ENCODE measurements at places on chromosomes 5 and 9.
A peak's percentile ranks its signal among the peaks of the same experiment; 100 is the strongest.

DNA sequence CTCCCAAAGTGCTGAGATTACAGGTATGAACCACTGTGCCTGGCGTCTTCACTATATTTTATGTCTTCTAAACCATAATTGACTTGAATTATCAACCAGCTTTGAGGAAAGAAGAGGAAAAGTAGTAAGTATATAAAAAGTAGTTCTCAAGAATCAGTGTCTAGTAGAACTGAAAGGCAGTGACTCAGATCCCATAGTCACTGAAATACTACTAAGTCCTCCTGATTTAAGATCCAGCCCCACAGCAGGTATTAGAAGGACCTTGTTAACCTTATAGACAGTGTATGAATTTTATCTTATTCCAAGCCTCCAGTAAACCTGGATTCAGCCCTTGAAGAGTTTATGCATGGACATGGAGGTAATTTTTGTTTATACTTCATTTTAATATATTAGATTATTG, 31.5 kb downstream of the LNPEP start:
- DNase-seq = no peak

DNA sequence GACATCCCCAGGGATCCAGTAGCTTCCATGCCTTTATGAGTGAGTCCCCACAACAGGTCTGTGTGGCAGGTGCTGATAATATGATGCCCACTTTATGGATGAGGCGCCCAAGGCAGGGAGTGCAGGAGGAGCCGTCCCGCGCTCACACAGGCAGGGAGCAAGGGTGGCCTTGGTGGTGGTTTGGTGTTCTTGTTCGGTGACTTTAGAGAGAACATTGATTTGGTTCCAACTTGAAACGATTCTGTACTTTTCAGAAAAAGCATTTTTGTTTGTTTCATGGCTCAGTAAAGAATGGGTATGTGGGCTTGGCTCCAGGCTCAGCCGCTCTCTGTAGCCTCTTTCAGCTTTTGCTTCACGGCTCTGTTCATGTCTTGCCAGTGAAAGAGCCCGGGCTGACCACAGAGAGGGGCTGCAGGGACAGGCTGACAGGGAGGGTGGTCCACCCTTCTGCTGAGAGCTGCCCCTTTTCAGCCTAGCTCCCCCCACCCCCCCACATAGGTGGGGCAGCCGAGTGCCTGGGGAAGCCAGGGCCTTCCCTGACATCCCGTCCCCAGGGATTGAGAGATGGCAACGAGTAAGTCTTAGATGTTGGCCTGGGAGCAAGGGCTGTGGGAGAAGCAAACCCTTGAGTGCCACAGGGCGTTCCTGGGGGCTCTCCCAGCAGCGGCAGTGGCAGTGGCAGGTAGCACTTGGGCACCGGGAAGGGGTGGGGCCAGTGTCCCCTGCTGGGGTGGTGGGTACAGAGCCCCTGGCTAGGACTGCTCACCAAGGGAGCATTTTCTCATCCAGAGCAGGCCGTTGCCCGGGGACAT, 28.0 kb downstream of the NCS1 start:
- DNase-seq = no peak

GRCh38 chr9:83987402-83987791, 6.8 kb downstream of the RMI1 start:
- no peak for DNase-seq

DNA sequence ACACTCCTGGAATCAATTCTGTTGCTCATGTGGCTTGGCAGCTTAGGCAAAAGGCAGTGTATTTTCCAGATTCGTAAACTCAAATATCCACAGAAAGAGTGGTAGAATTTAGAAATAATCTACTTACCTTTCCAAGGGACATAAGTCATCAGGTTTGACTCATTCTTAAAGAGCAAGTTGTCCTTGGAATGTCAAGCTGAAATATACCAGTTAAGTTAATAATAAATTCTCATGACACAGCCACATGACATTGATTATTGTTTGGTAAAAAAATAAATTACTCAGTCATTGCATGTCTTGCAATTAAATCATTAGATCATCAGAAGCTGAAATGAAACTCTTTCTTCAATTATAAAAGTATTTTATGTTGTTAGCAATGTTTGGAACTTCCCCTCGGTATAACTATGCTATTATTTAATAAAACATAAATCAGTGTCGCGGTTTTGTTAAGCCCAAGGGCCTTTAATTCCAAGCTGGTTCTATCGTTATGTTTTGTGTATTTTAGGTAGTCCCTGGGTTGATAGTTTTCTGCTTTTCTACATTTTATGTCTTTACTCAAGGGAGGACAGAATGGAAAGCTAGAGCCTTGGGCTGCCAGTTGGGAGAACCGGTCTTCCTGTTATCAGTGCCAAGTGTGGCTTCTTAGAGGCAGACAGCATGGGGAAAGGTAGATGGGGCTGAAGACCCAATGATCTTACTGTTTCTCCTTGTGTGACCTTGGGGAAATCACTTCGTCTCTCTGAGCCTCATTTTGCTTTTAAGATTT, 79.3 kb upstream of the PRLR start:
- DNase-seq = no peak

- DNase-seq = no peak
Observed at GRCh38 chr5:76351176-76351575, 51.9 kb upstream of the IQGAP2 start.

DNA sequence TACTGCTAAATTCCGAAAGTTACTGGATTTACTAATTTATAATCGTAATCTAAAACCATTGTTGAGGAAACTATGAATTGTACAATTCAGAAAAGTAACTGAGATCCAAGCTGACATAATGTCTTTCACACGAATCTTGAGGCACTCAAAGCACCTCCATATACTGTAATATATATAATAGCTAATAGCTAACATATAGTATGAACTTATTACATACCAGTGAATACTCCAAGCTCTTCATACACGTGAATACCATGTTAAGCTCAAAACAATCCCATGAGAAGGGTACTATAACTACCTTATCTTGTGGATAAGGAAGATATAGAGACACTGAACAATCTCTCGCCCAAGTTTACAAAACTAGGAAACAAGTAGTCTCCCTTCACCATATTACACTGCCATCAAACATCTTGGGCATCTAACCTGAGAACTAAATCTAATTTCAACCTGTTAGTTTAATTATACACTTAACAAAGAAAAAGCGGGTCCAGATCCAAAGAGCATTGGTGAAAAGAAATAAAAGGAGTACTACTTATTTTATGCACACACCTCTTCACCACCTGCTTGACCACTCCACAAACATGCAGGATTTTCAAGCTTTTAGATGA, 1.0 kb downstream of the NUDCD2 start:
- no peak for DNase-seq

- no peak for DNase-seq
Observed at GRCh38 chr5:135100431-135100830, 66.4 kb upstream of the PITX1 start.

- DNase-seq = no peak
Observed at GRCh38 chr5:169192536-169192935, 108.4 kb downstream of the SLIT3 start.

DNA sequence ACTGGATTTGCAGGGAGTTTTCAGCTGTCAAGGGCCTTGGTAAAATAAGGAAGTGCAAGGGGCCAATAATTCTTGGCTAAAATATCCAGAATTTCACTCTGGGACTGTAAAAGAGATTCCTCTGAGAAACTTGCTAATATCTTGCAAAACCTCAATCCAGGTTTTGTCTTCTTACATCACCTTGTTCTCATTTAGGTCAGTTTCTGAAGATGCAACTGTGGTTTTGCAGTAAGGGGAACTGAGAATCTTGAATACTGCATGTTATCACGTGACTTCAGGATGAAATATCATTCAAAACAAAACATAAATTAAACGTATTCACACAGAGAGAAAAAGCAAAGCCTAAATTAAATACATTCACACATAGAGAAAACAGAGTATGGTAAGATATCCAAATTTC, 35.0 kb upstream of the RIC1 start:
- DNase-seq = no peak

DNA sequence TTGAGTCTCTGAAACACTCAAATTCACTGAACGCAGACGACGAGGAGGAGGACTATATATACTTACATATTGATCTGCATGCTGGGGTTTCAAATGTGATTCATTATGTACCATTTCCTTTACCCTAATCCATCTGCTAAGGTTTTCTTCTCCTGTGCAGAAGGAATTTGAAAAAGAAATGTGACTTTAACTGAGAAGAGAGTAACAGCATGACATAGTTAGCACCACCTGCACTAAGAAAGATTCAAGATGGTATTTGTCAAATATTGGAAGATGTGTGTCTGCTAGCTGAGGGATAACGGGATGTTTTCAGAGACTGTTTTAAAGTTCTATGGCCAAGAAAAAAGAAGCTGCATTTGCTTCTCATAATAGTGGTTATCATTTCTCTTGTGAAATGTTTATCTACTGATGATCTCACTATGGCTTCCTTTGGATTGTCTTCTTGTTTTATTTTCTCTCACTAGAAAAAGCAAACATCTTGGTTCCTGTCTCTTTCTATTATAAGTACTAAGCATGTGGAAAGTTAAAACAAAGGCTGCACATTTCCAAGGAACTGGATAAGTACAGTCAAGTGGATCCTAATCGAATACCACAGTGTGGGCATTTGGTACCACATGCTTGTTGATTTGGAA, 89.8 kb upstream of the TLE4 start:
- no peak for DNase-seq

DNA sequence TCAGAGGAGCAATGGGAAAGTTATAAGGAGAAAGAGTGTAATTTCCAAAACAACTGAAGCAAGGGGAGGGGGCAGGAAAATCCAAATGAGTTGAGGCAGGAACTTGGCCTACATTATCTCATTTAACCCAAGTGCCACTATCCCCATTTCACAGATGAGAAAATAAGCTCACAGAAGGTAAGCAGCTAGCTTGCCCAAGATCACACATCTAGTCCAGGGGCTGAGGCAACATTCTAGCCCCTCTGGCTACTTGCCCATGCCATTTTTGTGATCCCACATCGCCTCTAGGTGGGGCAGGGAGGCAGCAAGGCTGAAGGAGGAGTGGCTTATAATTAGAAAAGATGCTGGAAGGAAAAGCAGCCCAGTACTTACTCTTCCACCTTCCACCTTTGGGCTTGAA, 2.6 kb upstream of the PSIP1 start:
- no peak for DNase-seq

DNA sequence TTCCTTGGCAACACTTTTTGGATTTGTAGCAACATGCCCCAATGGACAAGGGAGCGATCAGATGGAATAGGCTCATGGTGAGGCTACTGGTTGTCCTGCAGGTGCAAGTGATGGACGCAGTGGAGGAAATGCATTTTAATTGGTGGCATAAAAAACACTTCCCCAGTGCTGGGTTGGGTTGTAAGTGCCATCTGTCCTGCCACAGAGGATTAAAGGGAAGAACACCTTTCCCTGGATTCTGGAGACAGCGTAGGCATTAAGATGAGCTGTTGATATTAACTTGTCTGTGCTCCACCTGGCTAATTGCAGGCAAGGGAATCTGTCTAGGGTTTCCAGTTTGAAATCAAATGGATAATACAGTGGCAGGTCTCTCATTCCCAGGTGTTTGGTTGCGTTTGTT, 173.4 kb downstream of the ZNF462 start:
- DNase-seq = no peak

- no peak for DNase-seq
Observed at GRCh38 chr5:136007271-136007670, 21.5 kb upstream of the TGFBI start.

DNA sequence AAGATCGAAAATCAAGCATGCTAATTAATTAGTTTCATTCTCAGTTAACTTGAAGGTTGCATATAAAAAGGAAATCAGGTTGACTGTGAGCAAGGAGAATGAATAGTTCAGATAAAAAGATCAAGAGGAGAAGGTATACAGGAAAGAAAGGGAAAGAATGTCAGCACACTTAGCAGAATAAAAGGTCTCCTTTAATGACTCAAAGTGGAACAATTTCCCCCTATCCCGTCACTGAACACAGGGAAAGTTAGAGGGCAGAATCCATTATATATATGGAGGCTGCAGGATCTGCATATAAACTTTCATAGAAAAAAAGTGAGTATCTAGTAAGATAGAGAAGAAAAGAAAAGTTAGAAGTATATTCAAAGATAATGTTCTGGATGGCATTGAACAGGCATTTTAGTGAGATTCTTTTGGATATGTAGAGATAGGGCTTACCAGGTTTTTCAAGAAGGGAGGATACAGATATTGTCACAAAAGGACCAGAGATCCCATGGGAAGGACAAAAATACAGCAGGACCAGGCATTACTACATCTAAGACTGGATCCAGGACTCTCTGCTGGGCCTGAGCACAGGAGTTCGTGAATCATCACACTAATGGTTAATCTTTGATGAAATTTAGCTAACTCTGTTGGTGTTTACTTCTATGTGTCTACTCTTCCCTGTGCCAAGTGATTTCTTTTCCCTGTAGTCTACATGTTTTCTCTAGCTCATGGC, 988.2 kb upstream of the ARRDC3 start:
- DNase-seq = no peak

DNA sequence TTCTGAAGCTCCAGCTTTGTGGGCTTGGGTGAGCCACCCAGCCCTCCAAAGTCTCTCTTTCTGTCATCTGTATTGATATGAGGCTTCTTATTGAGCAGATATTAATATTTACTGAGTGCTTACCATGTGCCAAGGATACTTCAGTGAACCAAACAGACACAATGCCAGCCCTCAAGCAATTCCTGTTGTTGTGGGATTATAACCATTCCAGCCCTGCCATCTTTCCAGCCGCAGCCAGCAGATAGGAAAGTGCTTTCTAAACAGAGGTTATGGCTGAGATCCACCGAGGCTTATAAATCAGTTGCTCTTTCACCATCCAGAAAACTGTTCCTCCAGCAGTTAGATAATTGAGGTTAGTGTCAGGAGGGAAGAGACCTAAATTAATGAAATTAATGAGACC, 137.7 kb upstream of the ALDH1B1 start:
- DNase-seq = no peak

GRCh38 chr9:17578911-17579793, at the start of gene SH3GL2:
Gene SH3GL2, plus strand, starts transcription at chr9:17579066.
- DNase-seq = no peak

- no peak for DNase-seq
Observed at GRCh38 chr9:71363286-71363961, 242.0 kb upstream of the TRPM3 start.

DNA sequence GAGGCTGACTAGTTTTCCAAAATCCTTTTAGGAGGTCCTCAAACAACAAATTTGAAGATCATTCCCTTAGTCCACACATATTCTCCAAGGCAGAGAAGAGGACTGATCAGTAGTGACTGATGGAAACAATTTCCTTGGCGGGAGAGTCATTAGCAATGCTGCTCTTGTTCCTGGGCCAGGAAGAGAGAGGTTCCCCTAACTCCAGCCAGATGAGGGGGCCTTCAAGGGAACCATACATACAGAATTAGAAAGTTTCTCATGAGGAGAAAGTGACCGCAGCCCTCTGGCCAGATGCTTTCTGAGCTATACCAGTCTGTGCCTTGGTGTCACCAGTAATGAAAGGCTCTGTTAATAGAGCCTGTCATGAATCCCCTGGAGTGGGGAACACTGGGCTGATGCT, 539.4 kb downstream of the BNC2 start:
- DNase-seq = no peak

GRCh38 chr5:142977363-142978051, 207.3 kb downstream of the ARHGAP26 start:
- peak; percentile 88 for DNase-seq
